ENCODE measurements at places on chromosomes 4 and X. TPM values are rescaled to one million over a fixed set of nuclear protein-coding genes. Genes with fewer than 3 reads are reported as not detected.

Gene HS6ST2
- not detected for total RNA-seq

Gene PPA2
- total RNA-seq, result 70.6 TPM

Gene SFRP2
- not detected for total RNA-seq

Gene PRRG1
- total RNA-seq, result 4.5 TPM

Gene SAGE1
- not detected for total RNA-seq

Gene CTAG2
- total RNA-seq, result not detected

Gene GIMD1
- total RNA-seq, result not detected

Gene DCAF4L1
- not detected for total RNA-seq

Gene GAGE2A
- total RNA-seq, result not detected

Gene IL21
- not detected for total RNA-seq

Gene CXCL9
- total RNA-seq, result not detected

Gene MXRA5
- total RNA-seq, result not detected

Gene HPF1
- 14.8 TPM for total RNA-seq

Gene HERC5
- 0.29 TPM for total RNA-seq

Gene SMIM43
- total RNA-seq, result not detected

Gene ARHGAP24
- 0.55 TPM for total RNA-seq

Gene SHOX
- not detected for total RNA-seq

Data from HepG2 (cell line).